ENCODE measurements at places on chromosomes 3 and 15.
A peak's percentile ranks its signal among the peaks of the same experiment; 100 is the strongest.

DNA sequence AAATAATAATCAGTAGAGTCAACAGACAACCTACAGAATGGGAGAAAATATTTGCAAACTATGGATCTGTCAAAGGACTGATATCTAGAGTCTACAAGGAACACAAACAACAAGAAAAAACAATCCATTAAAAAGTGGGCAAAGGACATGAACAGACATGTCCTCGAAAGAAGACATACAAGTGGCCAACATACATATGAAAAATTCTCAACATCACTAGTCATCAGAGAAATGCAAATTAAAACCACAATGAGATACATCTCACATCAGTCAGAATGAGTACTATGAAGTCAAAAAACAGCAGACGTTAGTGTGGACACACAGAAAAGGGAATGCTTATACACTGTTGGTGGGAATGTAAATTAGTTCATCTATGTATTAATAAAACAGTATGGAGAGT is 33.7 kb downstream of the SLC2A2 start:
- no peak for DNase-seq

- DNase-seq: no peak
Observed at GRCh38 chr3:116045314-116045713, 400.0 kb downstream of the LSAMP start.

DNA sequence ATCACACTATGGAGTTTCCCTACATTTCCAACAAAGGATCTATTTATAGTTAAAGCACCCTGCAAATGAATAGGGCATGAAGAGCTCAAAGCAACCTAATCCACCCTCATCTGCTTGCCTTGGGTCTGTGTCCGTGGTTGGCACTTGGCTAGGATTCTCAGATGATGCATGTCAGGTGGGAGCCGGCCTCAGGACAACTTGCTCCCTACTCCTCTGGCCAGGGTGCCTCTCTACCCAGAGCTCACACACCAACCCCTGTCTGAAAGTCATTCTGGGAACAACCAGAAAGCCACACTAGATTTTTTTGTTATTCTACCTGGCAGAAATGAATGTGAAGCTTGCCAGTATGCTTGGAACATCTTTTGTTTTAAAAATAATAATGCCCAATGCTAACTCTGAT is 13.2 kb downstream of the ARHGEF3 start:
- DNase-seq: no peak

- DNase-seq: no peak
Observed at GRCh38 chr3:50661321-50661837, 13.3 kb upstream of the DOCK3 start.

DNA sequence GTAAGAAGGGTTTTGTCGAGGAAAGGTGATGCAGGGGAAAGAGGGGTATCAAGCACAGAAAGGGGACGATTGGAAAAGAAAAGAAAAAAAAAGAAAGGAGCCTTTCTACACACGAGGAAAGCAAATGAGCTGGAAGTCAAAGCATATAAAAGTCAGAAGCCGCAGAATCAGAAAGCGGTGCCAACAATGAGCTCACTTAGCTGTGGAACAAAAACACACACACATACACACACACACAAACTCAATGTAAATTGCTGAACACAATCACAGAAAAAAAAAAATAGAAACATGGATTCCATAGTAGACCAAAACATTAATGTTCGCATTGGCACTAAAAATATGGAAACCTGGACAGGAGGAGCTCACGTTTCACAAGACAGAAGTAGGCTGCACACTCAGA is 63.4 kb upstream of the FEZF2 start:
- DNase-seq: no peak

GRCh38 chr3:72630327-72630968 is 217.8 kb downstream of the SHQ1 start:
- no peak for DNase-seq

GRCh38 chr15:31471731-31472430 is 145.2 kb downstream of the KLF13 start:
- no peak for DNase-seq

DNA sequence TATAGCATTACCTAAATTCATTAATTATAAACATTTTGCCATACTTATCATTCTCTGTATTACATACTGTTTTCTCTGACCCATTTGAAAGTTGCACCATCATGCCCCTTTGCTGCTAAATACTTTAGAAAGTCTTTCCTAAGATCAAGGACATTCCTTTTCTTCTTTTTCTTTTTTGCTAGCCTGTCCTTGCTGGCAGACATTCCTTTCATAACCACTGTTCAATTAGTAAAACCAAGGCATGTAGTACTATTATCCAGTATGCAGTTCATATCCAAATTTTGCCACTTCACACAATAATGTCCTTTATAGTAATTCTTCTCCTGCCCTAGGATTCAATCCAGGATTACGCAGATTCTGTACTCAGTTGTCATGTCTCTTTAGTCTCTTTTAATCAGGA is 321.0 kb upstream of the C2CD4B start:
- DNase-seq: no peak

- DNase-seq: peak; percentile 36
Observed at GRCh38 chr3:69248436-69248835, 126.0 kb upstream of the LMOD3 start.

- DNase-seq: no peak
Observed at GRCh38 chr3:151896246-151897012, 23.0 kb downstream of the SUCNR1 start.

GRCh38 chr15:49918121-49918520 is 200.9 kb downstream of the ATP8B4 start:
- no peak for DNase-seq

DNA sequence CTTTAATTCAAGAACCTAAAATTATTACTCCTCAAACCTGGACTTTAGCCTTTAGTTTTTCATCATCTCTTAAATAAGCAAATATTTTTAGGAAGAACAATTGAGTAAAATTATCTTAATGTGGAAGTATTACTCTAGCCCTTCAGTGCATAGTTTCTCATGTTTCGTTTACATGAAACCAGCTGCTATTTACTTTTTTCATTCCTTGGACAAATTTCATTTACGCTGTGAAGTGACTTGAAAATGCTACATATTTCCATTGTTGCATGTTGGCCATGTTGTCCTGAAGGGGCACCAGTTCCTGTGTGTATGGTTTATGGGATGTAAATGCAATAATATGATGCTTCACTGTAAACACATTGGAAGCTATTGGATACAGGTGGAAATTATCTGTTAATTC is 49.9 kb downstream of the SLC25A26 start:
- DNase-seq: no peak

DNA sequence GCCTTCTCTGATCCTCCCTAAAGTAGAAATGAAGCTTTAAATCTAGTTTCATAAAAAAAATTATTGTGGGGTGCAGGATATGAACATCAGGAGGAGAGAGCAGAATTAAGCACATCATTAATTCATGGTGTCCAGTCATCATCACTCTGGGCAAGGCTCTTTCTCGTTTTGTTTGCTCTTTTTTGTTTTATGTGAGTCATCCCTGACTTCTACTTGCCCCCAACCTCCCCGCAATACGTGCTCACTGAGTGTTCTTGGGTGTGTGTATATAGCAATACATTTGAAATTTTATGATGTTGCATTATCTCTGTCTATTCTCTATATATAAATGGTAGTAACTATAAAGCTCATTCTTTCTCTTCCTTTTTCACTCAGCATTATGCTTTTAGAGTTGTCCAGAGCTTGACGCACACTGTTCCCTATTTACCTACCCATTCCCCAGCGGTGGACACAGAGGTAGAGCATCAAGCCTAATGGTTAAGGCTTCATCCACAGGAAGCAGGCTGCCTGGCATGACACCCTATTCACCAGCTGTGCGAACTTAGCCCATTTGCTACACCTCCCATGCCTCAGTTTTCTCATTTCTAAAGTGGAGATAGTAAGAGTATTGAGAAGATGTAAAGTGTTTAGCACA is 72.3 kb downstream of the CD200R1L start:
- DNase-seq: no peak

DNA sequence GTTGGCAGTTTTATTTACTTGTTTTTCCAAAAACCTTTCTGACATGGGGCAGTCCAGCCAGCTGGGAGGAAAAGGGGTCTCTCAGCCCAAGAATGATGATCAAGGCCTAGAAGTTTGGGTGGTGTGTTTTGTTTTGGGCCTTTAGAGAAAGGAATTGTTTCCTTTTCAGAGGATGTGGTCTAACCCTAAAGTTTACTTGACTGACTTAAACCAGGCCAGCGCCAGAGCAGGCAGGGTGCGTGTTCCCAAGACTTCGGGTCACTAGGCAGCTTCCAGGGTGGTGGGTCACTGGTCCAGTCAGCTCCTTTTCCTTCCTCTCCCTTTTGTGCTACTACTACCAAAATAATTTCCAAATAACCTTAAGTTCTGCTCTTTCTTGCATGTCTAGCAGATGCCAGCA is 4.9 kb downstream of the FLNB start:
- no peak for DNase-seq

DNA sequence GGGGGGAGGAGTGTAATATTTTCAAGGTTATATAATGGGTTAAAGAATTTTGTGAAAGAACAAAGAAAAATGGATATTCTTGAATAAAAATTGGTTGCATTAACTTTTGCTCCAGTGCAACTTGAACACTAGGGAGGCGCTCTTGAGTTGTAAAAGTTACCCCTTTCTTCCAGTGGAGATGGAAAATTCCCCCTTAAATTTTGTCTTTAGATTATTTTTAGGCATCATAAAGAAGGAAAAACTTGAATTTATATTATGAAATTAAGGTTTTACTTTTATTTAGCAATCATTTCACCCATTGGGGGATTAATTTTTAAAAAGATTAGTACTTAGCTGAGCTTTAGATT is 550 bp upstream of the CHD2 start:
- no peak for DNase-seq

DNA sequence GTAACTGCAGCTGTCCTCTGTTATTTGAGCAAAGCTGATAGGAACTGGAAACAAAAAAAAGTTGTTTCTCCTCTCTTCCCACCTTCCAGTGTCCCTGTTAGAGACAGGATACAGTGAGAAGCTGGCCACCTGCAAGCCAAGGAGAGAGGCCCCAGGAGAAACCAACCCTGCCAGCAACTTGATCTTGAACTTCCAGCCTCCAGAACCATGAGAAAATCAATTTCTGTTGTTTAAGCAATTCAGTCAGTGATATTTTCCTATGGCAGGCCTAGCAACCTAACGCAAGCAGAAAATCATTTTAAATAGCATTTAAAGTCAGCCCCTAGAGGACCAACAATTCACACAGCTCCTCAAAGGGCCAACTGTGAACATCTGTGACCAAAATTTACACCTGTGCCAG is 291.3 kb downstream of the OXSM start:
- DNase-seq: no peak

DNA sequence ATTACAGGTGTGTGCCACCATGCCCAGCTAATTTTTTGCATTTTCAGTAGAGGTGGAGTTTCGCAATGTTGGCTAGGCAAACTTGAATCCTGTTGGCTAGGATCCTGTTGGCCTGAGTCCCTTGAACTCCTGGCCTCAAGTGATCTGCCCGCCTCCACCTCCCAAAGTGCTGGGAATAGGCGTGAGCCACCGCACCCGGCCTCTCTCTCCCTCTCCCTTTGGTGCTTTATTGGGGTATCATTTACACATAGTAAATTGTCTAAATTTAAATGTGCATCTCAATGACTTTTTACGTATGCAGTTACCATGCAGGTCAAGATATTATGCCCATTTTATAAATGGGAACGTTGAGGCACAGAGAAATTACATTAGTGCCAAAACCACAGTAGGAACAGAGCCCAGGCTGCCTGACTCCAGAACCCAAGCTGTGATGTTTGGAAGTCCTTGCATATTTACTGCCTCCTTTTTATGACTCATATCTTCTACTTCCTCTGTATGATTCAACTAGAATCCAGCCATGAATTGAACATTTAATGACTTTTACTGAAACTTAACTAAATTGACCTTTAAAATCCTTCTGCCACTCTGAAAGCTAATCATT is 34.0 kb upstream of the RPP14 start:
- DNase-seq: peak; percentile 98

DNA sequence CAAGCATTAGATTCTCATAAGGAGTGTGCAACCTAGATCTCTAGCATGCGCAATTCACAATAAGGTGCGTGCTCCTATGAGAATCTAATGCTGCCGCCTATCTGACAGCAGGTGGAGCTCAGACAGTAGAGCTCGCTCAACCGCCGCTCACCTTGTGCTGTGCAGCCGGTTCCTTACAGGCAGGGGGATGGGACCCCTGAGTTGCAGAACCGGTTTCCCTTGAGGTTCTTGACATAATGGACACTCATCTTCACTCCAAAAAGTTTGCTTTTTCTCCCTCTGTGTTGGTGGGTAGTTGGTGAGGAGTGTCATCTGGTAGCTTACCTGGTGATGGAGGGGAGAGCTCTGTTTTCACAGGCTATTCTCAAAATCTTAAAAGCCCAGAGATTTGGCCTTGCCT is 324.0 kb upstream of the TBL1XR1 start:
- DNase-seq: no peak

DNA sequence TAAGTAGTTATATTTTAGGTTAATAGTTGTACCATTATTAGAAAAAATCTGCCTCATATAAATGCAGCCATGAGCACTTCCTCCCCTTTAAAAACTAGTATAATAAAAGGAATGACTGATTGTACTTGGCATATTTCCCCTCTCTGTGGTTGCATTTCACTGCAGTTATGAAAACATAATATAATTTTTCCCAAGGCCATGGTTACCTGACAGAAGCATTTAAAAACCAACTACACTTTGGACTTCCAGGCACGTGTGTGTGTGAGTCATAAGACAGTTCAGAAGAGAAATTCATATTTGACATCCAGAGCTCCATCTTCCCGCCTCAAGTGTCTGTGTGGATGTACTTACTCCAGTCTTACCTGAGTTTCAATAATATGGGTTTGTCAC is 828.2 kb upstream of the CFAP20DC start:
- no peak for DNase-seq

DNA sequence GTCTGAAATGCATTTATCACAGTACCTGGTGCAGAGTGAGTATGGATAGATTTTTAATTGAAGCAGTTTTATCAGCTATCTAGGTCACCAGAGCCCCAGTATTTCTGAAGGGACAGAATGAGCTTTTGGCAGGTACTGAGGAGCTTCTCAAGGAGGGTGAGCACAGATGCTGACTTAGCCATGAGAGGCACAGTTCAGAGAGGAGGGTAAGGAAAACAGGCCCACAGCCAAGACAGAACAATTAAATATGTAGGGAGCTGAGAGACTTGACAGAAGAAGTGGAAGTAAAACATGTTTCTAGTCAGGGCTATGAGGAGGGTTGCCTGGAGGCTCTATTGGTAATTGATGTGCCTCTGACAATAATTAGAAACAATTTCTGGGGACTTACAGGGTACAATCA is 20.1 kb downstream of the ZNF80 start:
- no peak for DNase-seq

- no peak for DNase-seq
Observed at GRCh38 chr15:26461847-26462608, 310.8 kb downstream of the GABRB3 start.

All from COLO829 (cell line).